ENCODE measurements at places on chromosomes 5 and 9.

DNA sequence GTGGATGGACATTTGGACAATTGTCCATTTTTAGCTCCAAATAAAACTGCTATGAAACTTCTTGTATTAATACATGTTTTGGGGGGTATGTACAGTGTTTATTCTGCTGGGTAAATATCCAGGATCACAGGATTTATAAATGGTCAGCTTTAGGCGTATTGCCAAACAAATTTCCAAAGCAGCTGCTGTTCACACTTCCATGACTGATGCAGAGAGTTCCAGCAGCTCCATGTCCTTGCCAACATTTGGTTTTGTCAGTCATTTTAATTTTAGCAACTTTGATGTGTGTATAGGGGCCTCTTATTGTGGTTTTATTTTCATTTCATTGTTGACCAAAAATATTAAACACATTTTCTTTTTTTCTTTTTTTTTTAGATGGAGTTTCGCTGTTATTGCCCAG, 9.8 kb upstream of the SUSD1 start:
- DNase-seq = no peak

GRCh38 chr5:135204151-135204600, 170.1 kb upstream of the PITX1 start:
- DNase-seq = no peak

GRCh38 chr9:19456996-19457692, 48.3 kb downstream of the ACER2 start:
- DNase-seq = no peak

GRCh38 chr5:1209896-1210776, 8.7 kb downstream of the SLC6A19 start:
- DNase-seq = no peak

DNA sequence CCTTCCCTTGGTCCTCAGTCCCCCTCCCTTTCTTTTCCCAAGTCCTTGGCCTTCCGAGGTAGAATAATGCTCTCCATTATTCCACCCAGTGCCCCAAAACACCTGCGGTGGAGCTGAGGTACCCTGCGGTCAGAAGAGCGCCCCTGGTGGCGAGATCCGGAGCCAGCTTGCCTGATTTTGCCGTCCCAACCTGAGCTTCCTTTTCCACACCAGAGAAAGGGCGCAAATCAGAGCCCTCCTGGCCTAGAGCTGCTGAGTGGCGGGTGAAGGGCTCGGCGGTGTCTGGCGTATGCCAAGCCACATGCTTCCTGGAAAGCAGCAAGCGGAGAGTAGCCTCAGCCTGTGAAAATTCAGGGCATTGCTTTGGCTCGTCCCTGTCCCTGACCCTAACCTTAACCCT, 21.1 kb upstream of the CARTPT start:
- DNase-seq = no peak

- DNase-seq = no peak
Measured at GRCh38 chr5:1374030-1374678, 29.3 kb upstream of the CLPTM1L start.

DNA sequence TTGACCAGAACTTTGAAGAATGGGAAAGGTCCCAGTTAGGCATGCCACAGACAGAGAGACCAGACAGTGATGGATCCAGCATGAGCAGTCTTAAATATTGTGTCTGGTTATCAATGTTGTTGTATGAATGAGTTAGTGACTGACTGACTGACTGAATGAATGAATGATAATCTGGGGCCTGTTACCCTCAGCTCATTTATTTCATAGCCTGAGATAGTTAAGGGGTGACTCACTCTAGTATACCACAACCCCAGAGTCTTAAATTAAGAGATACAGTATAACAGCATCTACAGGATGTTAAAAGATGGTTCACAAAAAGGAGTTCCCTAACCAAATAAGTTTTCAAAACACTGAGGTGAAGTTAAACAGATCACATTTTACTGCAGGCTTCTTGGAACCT, 133.5 kb downstream of the SGCD start:
- no peak for DNase-seq

- peak; percentile 71 for DNase-seq
Measured at GRCh38 chr5:1479581-1480188, 34.4 kb upstream of the SLC6A3 start.

GRCh38 chr5:151106509-151106908, 25.7 kb upstream of the TNIP1 start:
- no peak for DNase-seq

GRCh38 chr5:161230221-161230620, 316.3 kb downstream of the GABRB2 start:
- DNase-seq = no peak

- no peak for DNase-seq
Measured at GRCh38 chr5:3197304-3198073, 398.1 kb upstream of the IRX1 start.

- DNase-seq = peak; percentile 13
Measured at GRCh38 chr9:136058801-136059302, 36.2 kb downstream of the NACC2 start.

GRCh38 chr9:132901858-132902831, 23.4 kb downstream of the SPACA9 start:
- DNase-seq = peak; percentile 51

GRCh38 chr5:145244788-145245187, 590.4 kb downstream of the PRELID2 start:
- DNase-seq = no peak

- DNase-seq = no peak
Measured at GRCh38 chr5:34524123-34524522, 132.0 kb upstream of the RAI14 start.

DNA sequence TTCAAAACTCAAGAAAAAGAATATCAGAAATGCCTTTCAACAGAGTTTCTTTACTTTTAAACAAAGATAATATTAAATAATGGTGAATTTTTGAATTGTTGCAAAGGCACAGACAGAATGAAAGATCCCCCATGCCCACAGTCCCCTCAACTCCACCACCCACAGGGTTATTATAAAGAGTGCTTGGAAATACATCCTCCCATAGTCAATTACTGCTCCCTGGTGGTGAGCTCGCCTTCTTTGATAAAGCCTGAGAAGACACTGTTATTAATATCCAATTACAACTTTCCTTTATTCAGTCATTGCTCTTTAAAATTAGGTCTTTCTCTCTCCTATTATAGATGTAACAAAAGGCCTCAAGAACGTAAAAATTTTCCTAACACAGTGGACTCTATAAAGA, 490.2 kb upstream of the RORB start:
- no peak for DNase-seq

GRCh38 chr5:59002162-59002825, 419.4 kb downstream of the RAB3C start:
- no peak for DNase-seq

DNA sequence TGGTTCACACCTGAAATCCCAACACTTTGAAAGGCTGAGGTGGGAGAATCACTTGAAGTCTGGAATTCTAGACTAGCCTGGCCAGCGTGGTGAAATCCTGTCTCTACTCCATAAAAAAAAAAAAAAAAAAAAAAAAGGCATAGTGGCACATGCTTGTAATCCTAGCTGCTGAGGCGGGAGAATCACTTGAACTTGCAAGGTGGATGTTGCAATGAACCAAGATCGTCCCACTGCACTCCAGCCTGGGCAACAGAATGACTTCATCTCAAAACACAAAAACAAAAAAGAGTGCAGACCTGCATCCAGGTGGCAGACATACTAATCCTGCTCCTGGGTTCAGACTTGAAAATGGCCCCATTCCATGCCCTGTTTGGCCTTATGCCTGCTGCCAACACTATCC, 21.8 kb upstream of the ADAMTS19 start:
- no peak for DNase-seq

DNA sequence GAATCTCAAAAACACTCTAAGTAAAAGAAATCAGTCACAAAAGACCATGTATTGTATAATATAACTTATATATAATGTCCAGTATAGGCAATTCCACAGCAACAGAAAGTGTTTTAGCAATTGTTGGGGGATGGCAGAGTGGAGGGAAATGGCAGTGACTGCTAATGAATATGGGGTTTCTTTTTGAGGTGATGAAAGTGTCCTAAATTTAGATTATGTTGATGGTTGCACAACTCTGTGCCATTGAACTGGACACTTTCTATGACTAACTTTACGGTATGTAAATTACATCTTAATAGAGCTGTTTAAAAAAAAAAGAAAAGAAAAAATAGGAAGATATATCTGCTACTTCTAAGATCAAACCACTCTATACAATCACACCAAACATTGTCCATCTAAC, 124.9 kb upstream of the ZNF462 start:
- no peak for DNase-seq

DNA sequence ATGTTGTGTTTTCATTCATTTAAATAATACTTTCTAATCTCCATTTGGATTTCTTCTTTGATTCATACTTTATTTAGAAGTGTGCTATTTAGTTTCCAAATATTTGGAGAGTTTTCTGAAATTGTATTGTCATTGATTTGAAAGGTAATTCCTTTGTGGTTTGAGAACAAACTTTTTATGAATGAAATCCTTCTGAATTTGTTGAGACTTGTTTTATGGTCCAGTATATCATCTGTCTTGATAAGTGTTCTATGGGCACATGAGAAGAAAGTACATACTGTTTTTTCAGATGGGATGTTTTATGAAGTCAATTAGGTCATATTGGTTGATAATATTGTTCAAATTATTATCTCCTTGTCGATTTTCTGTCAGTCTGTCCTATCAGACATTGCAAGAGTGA, 953.8 kb downstream of the NR2F1-AS1 start:
- no peak for DNase-seq

DNA sequence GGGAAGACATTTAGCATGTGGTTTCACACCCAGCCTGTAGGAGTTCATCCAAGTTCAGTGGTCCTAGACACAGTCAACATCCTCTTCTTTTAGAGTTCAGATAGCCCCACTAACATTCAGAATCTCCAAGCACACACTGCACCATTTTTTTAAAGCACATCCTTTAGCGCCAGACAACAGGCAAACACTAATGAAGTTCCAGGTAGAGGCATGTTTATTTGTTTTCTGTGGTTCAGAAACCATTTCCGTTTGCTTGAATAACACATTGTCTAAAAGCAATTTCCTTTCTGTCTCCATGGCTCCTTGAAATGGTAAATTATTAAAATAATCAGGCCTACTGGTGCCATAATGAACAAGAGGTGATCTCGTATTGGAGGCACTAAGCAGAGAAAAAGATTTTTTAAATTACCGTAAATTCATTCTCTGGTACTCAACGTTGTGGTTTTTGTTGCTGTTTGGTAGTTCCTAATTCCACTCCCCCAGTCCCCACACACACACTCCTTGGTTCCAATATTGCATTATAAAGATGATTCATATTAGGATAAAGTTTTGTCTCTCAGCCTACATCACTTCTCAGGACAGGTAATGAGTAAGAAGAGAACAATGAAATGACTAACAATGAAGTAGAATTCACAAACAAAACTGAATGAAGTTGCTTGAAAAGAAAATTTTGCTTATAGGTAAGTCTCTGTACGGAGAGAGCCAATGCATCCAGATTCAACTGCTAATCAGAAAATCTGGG, 153.1 kb downstream of the PCSK1 start:
- DNase-seq = no peak

- no peak for DNase-seq
Measured at GRCh38 chr5:44909004-44909403, 100.3 kb downstream of the MRPS30 start.

GRCh38 chr9:110028676-110029075, 179.3 kb downstream of the C9orf152 start:
- DNase-seq = no peak

GRCh38 chr5:173848986-173849596, 39.1 kb upstream of the CPEB4 start:
- no peak for DNase-seq

GRCh38 chr5:151067632-151068432, 13.0 kb downstream of the TNIP1 start:
- DNase-seq = no peak

- no peak for DNase-seq
Measured at GRCh38 chr5:117107859-117108258, 533.2 kb upstream of the SEMA6A start.

- no peak for DNase-seq
Measured at GRCh38 chr9:68771376-68771775, 66.3 kb downstream of the PIP5K1B start.

GRCh38 chr9:122001491-122002201, 91.5 kb downstream of the TTLL11 start:
- no peak for DNase-seq

DNA sequence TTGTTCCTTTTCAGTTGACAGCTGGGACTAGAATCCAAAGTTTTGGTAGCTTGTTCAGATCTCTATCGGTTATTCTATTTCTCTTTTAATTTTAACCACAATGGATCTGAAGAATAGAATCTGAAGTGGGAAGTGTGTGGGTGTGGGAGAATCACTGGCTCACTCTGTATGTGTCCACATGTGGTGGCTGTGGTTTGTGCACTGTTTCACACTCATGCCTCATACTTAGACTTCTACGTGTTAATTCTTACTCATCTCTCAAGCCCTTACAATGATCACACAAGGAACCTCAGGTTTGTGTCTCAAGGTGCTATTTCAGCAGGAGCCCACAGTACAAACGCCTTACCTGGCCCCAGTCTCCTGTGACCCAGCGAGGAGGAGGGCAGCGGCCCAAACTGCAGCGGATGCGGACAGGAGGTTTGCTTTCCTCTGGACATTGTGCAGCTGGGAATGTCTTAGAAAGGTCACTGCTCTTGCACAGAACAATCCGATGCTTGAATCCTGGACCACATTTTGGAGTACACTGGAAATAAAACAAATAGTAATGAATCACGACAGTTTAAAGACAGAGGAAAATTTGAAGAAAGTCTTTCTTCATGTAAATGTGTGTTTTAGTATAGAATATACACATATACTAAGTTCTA, 309.1 kb downstream of the ADAMTS6 start:
- DNase-seq = no peak

DNA sequence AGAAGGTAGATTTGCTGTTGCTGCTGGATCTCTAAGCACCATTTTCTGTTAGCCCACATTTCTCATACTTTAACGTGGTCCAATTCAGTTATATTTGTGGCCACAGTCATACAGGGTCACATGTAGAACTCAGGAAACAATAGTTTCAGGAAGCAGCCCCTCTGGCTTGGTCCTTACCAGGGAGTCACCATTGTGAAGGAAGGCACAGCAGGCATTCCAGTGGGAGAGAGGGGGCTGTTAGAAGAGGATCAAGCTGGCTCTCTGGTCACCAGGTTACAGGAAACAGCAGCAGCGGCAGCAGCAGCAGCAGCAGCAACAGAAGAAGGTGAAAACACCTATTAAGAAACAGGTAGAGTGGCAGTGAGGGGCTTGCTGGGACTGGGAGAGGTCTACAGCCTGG, 14.5 kb downstream of the C9orf43 start:
- no peak for DNase-seq

- DNase-seq = no peak
Measured at GRCh38 chr9:133975511-133975910, 16.6 kb downstream of the VAV2 start.
